Body of pancreas (tissue), 4 donors: ENCODE measurements at places on chromosomes 7 and 10. TPM values are rescaled to one million over a fixed set of nuclear protein-coding genes. Genes with fewer than 3 reads are reported as not detected.
A peak's percentile ranks its signal among the peaks of the same experiment; 100 is the strongest.

SLIT1 gene
- total RNA-seq, result 0.99 TPM

SPDYE9 gene
- not detected for total RNA-seq

MMD2 gene
- total RNA-seq, result not detected

TMEM236 gene
- total RNA-seq, result 0.52 TPM

FLNC gene
- 4.0 TPM for total RNA-seq

EVX1 gene
- not detected for total RNA-seq

CYP3A4 gene
- total RNA-seq, result 267 TPM

CYP2C8 gene
- total RNA-seq, result 3.4 TPM

CPXM2 gene
- total RNA-seq, result 8.2 TPM

AGBL3 gene
- 2.6 TPM for total RNA-seq

CAV2 gene
- total RNA-seq, result 47.0 TPM

- H3K4me3 ChIP-seq, result no peak overlapping the region
- DNase-seq, result peak; percentile 79
- no peaks in the 10 kb centered on the region for H3K36me3 ChIP-seq
- H3K4me1 ChIP-seq, result peaks cover 11% of the 10 kb centered on the region
- H3K27ac ChIP-seq, result no peak overlapping the region
- H3K27me3 ChIP-seq, result no peaks in the 10 kb centered on the region
Observed at GRCh38 chr7:22782616-22783232, 39.9 kb downstream of the TOMM7 start.

- peak overlapping the region; percentile 64 for H3K4me3 ChIP-seq
- H3K36me3 ChIP-seq, result no peaks in the 10 kb centered on the region
- peaks cover 23% of the 10 kb centered on the region for H3K4me1 ChIP-seq
- no peaks in the 10 kb centered on the region for H3K27me3 ChIP-seq
- H3K27ac ChIP-seq, result peak overlapping the region; percentile 88
Observed at GRCh38 chr7:96708872-96709271, 774 bp downstream of the SEM1 start.

GRCh38 chr10:32142646-32143045 is 86.4 kb upstream of the KIF5B start:
- no peaks in the 10 kb centered on the region for H3K36me3 ChIP-seq
- H3K27ac ChIP-seq, result no peak overlapping the region
- DNase-seq, result no peak
- no peak overlapping the region for H3K4me3 ChIP-seq
- peaks cover 22% of the 10 kb centered on the region for H3K4me1 ChIP-seq

DNA sequence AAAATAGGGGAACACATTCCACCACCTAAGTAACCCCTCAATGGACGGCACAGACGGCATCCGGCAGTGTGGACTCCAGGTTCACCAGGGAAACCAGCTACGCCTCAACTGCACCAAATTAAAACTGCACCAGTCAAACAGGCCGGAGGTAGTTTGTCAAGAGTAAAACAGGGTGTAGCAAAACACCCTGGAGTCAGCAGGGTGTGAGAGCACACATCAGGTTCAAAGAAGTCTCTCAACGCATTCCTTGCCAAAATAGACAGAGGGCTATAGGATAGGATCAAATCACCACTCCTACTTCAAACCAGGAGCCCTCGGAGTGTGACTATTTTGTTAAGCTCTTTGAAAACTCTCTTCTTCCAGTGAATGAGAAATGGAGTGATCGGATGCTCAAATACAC is 135.9 kb downstream of the PARD3 start:
- H3K27me3 ChIP-seq, result no peaks in the 10 kb centered on the region
- no peak overlapping the region for H3K4me3 ChIP-seq
- no peaks in the 10 kb centered on the region for H3K4me1 ChIP-seq
- H3K36me3 ChIP-seq, result no peaks in the 10 kb centered on the region
- DNase-seq, result no peak

DNA sequence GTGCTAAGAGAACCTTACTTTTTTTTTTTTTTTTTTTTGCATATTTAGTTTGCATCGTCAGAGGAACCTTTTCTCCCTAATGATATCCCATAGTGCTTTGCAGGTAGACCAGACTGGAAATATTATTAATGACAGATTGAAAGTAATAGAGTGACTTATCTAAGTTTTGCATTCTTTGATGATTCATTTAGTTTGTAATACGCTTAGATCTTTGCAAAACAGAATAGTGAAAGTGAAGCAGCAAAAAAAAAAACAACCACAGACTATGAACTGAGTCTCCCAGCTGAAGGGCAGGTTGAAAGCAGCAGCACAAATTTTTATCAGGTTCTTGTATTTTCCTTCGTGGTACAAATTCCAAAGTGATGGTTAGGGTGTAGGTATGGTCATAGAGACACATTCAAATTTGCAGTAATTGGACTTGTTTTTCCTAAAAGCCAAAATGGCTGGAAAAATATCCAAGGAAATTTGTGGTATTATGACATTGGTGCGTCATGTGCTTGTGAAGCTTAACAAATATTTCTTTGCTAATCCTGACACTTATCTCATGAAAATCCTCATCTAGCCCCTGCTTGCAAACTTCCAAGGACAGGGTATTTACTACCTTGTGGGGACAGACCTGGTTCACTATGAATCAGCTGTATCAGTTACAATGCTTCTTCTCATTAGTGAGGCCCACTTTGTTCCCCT is 81.8 kb upstream of the CREB5 start:
- no peaks in the 10 kb centered on the region for H3K4me1 ChIP-seq
- H3K36me3 ChIP-seq, result no peaks in the 10 kb centered on the region
- H3K27me3 ChIP-seq, result no peaks in the 10 kb centered on the region
- H3K4me3 ChIP-seq, result no peak overlapping the region
- no peak for DNase-seq

DNA sequence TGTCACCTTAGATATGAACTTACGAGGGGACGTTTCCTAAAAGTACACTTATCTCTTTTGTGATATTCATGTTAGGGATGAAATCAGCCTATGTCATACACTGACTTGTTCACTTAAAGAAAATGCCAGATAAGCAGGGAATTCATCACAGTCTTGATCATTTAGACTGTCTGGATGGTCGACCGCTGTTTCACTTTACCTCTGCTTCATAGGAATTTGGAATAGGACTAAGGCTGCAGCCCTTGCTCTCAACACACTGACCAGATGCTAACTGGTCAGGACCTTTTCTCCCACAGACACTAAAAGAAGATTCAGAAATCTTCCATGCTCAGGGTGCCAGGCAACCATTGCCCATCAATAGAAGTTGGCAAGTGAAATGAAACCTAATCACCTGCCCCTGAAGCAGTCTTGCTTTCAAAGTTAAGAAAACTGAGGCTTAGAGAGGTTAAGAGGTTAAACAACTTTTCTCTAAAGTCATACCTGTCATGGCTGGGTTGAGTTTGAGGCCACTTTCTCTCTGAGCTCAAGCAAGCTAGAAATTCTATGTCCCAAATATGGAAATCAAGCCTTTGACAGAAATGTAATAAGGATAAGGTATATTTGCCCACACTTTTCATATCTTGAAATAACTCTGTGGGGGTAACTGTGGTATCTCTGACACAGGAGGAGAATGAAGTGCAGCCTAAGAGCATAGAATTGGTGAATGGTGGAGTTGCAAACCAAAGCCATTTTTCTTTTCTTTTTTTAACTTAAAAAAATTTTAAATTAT is 77.1 kb downstream of the MAP3K8 start:
- no peak for DNase-seq
- no peaks in the 10 kb centered on the region for H3K27me3 ChIP-seq
- no peaks in the 10 kb centered on the region for H3K4me1 ChIP-seq
- H3K4me3 ChIP-seq, result no peak overlapping the region

GRCh38 chr7:130299866-130300265 is 6.9 kb downstream of the CPA4 start:
- no peaks in the 10 kb centered on the region for H3K36me3 ChIP-seq
- no peak overlapping the region for H3K27ac ChIP-seq
- DNase-seq, result no peak
- H3K27me3 ChIP-seq, result no peaks in the 10 kb centered on the region

- H3K27ac ChIP-seq, result no peak overlapping the region
- H3K27me3 ChIP-seq, result peaks cover 11% of the 10 kb centered on the region
- peaks cover 16% of the 10 kb centered on the region for H3K4me1 ChIP-seq
- H3K36me3 ChIP-seq, result no peaks in the 10 kb centered on the region
Observed at GRCh38 chr7:128833148-128833945, 3.1 kb downstream of the FLNC start.

DNA sequence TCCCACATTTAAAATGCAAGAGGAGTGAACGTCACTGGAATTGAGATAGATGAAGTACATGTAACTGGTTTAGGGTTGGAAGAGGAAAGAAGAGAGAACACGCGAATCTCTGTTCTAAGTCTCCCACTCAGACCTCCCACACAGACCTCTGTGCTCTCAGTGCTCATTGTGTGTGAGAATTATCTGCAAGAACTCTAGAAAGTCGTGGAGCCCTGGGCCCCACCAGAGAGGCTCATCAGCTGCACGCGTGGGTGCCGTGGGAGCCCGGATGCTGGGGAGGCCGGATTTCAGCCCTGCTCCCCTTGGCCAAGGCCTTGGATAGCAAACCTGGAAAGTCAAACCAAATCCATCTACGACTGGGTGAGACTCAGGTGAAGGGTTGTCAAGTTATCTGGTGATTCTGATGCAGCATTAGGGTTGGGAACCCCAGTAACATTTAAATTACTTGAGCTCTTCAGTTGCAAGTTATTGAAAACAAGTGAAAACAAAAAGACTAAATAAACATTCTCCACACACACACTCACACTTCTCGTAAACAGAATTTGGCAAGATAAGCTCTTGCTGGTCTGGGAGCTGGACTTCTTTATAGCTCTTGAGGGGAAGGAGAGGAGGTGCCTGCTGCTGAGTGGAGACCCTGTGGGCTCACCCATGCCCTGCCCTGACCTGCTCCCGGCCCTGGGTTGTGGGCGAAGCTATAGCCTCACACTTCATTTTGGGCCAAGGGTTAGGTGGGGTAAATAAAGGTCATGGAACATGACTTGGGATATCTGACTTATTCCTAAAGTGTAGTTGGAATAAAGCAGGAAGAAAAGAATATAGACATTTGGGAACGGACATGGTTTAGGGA is 250.3 kb downstream of the ADARB2 start:
- no peak overlapping the region for H3K4me3 ChIP-seq
- no peaks in the 10 kb centered on the region for H3K4me1 ChIP-seq
- H3K36me3 ChIP-seq, result no peaks in the 10 kb centered on the region
- H3K27me3 ChIP-seq, result no peaks in the 10 kb centered on the region

GRCh38 chr7:22292531-22292930 is 64.4 kb downstream of the RAPGEF5 start:
- H3K27ac ChIP-seq, result no peak overlapping the region
- H3K4me3 ChIP-seq, result no peak overlapping the region
- H3K27me3 ChIP-seq, result no peaks in the 10 kb centered on the region
- H3K36me3 ChIP-seq, result no peaks in the 10 kb centered on the region
- peaks cover 23% of the 10 kb centered on the region for H3K4me1 ChIP-seq

DNA sequence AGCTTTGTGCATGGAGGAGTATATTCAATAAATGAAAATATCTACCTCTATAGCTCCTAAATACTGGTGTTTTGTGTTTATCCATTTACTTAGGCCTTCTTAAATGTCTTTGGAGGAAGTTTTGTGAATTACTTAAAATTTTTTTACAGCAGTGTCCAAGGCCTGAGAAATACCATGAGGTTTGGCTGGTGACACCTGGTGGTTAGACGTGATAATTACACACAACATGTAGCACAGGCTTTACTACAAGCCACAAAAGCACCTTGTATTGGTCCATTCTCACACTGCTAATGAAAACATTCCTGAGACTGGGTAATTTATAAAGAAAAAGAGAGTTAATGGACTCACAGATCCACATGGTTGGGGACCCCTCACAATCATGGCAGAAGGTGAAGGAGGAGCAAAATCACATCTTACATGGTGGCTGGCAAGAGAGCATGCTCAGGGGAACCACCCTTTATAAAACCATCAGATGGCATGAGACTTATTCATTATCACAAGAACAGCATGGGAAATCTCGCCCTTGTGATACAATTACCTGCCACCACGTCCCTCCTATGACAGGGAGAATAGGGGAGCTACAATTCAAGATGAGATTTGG is 20.6 kb downstream of the HYAL4 start:
- DNase-seq, result peak; percentile 72
- H3K4me1 ChIP-seq, result peaks cover 13% of the 10 kb centered on the region
- H3K36me3 ChIP-seq, result no peaks in the 10 kb centered on the region
- H3K4me3 ChIP-seq, result no peak overlapping the region
- no peaks in the 10 kb centered on the region for H3K27me3 ChIP-seq
- no peak overlapping the region for H3K27ac ChIP-seq

DNA sequence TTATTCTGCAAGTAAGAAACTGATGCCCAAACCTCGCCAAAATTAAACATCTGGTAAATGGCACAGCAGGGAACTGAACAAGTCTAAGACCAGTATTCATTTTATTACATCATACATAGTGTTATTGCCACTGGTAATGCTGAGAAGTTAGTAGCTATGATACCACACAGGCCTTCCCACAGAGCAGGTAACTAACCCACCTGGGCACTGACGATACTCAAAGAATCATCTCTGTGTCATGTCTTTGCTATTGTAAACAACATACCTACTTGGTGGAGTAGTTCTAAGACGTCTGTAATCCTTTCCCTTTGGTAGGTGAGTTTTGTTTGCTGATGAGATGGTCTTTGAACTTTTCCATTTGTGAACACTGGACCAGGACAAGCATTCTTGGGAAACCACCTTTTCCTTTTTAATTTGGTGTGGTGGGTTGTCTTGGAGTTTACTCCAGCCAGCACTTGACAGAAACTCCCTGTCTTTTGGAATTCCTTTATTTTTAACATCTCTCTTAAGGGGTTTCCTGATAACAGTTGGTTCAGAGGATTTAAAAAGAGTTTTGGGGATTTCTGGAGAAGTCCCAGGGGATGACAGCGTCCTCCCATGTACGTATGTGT is 40.9 kb downstream of the PDSS1 start:
- H3K4me1 ChIP-seq, result no peaks in the 10 kb centered on the region
- H3K36me3 ChIP-seq, result no peaks in the 10 kb centered on the region
- no peaks in the 10 kb centered on the region for H3K27me3 ChIP-seq
- H3K27ac ChIP-seq, result no peak overlapping the region

- no peak for DNase-seq
- no peaks in the 10 kb centered on the region for H3K4me1 ChIP-seq
- H3K4me3 ChIP-seq, result no peak overlapping the region
- no peaks in the 10 kb centered on the region for H3K36me3 ChIP-seq
- no peak overlapping the region for H3K27ac ChIP-seq
- H3K27me3 ChIP-seq, result no peaks in the 10 kb centered on the region
Observed at GRCh38 chr10:9296190-9296589, 1241.7 kb downstream of the GATA3 start.

GRCh38 chr7:99407872-99408378 is 472 bp downstream of the PDAP1 start:
- H3K27ac ChIP-seq, result peak overlapping the region; percentile 99
- H3K36me3 ChIP-seq, result peaks cover 20% of the 10 kb centered on the region
- peaks cover 45% of the 10 kb centered on the region for H3K4me1 ChIP-seq
- DNase-seq, result peak; percentile 58

- H3K27me3 ChIP-seq, result no peaks in the 10 kb centered on the region
- DNase-seq, result peak; percentile 65
- H3K36me3 ChIP-seq, result no peaks in the 10 kb centered on the region
- H3K27ac ChIP-seq, result peak overlapping the region; percentile 98
- peak overlapping the region; percentile 24 for H3K4me3 ChIP-seq
- H3K4me1 ChIP-seq, result peaks cover 47% of the 10 kb centered on the region
Observed at GRCh38 chr10:103917302-103918052, 507 bp downstream of the STN1 start.
